Mammary epithelial cell (primary cell): ENCODE measurements at places on chromosomes 7 and 10. TPM values are rescaled to one million over a fixed set of nuclear protein-coding genes. Genes with fewer than 3 reads are reported as not detected.

Gene GRM3
- polyA plus RNA-seq: not detected

Gene LRRC17
- 0.12 TPM for polyA plus RNA-seq

Gene RSPH10B
- polyA plus RNA-seq: not detected

Gene GIMAP6
- not detected for polyA plus RNA-seq

Gene AS3MT
- 2.1 TPM for polyA plus RNA-seq

Gene CCDC201
- polyA plus RNA-seq: not detected

Gene GPR141
- not detected for polyA plus RNA-seq

- DNase-seq: no peak
Measured at GRCh38 chr7:34396437-34397064, 261.5 kb upstream of the NPSR1 start.

GRCh38 chr10:74677951-74678350 is 148.4 kb upstream of the KAT6B start:
- DNase-seq: no peak

- no peak for DNase-seq
Measured at GRCh38 chr7:69434398-69434815, 163.9 kb upstream of the AUTS2 start.

DNA sequence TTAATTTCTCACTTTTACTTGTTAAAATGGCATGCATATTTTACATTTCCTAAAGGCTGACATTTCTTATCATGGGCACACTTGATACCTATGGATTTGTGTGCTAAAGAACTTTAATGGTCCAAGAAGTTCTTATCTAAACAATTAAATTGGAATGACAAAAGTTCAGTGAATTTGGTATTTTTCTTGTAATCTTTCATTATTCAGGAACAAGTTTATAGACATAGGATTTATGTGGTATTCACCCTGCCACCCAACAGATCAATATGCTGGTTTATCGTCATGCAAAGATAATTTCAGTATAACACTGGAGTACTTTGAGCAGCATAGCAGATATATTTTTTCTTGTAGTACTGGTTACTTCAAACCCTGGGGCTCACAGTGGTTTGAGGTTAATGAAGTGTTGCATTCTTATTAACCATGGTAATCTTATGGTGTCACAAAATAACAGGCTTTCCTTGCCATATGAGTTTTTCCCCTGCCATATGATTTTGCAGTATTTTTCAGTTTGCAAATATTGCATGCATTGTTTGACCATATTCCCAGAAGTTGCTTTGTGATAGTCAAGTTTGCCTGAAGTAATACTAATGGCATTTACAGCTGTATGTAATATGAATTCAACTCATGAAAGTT is 148.8 kb downstream of the PPP1R9A start:
- DNase-seq: no peak

DNA sequence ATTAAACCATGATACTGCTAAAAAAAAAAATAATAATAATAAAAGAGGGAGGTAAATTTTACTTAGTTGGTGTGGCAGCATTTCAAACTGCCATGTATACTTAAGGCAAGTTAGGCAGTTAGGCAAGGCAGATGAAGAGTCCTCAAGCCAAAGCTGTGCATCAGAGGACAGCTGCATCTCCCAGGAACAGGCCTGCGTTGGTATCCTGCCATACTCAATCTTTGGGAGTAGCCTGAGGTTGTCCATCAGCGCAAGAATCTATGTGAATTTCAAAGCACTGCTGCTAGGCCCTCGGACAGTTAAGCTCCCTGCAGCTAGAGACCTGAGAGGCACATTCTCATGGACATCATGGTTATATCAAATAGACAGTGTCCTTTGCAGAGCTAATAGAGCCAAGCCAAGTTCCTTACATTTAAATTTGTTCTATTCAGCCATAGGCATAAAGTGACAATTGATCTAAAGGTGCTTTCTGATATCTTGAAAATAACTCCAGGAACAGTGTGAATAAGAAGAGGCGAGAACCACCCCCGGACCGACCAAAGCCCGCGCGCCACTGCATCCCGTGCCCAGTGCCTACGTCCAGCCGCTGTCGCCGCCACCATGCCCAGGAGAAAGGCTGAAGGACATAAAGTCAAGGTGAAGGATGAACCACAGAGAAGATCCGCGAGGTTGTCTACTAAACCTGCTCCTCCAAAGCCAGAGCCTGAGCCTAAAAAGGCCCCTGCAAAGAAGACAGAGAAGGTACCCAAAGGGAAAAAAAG is 310.6 kb downstream of the SEMA3D start:
- no peak for DNase-seq

- DNase-seq: no peak
Measured at GRCh38 chr10:2813286-2813685, 254.1 kb upstream of the PFKP start.

- DNase-seq: peak; percentile 68
Measured at GRCh38 chr7:104973909-104974415, 40.0 kb upstream of the KMT2E start.

DNA sequence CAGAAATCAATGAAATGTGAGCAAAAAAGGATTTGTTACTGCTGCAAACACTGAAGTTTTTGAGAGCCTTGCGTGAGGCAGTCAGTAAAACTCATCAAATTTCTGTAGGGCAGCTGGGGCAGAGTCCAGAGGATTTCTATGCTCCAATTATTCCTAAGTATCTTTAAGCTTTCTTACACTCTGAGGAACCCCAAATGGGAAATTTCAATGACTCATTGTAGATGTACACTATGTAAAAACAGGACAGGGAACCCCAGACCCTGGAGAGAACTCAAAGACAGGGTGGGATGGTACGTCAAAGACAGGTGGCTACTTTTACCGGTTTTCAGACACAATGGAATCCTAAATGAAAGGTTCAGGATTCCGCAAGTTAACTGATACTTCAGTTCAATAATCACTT is 120.2 kb downstream of the TNS3 start:
- no peak for DNase-seq

DNA sequence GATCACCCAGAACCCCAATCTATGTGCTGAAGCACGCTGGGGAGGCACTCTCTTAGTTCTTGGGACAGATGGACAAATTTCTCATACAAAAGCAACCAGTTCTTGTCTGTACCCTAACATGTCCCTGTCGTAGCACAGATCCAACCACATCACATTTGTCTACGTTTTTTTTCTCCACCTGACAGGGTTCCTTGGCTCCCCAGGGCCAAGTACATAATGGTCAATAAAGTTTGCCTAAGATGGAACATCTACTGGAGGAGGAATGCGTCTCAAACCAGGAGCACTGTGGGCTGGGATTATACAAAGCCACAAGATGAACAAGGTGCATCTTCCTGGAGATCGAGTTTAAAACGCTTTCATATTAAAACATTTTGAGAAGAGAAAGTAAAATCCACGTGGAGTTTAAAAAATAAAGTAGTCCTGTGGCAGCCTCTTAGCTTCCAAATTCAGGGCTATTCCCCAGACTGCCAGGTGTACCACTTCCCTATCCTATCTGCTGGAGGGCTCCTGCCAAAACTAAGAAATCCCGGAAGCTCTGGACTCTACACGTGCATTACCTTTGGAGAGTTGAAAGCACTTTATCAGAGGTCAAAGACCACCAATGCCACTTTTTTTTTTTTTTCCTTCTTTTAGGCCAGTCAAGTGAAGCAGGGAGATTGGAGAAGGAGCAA is 1.4 kb downstream of the TMEM243 start:
- DNase-seq: no peak

DNA sequence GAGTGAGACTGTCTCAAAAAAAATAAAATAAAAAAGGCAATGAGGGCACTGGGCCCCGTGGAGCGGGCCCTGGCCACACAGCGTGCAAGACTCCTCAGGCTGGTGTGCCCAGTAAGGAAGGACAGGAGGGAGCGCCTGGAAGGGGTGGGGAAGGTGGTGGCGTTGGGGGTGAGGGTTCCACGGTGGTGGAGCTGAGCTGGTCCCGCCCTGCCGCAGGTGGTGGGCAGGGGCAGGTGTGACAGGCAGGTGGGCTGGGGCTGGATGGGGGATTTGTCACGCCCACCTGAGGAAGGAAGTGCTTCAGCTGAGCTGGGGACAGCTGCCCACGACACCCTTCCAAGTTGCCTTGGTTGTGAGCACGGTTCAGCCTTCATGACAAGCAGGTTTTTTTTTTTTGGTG is 760 bp upstream of the PRAP1 start:
- DNase-seq: no peak

- DNase-seq: peak; percentile 75
Measured at GRCh38 chr7:977326-978048, 2.1 kb upstream of the COX19 start.
